Endothelial cell of umbilical vein (primary cell): ENCODE measurements at places on chromosomes 7 and 10. TPM values are rescaled to one million over a fixed set of nuclear protein-coding genes. Genes with fewer than 3 reads are reported as not detected.

GRCh38 chr7:104039363-104039762 lies 49.9 kb upstream of the RELN start:
- DNase-seq, result no peak

- no peak for DNase-seq
Observed at GRCh38 chr10:76152186-76152585, 720.8 kb downstream of the LRMDA start.

DNA sequence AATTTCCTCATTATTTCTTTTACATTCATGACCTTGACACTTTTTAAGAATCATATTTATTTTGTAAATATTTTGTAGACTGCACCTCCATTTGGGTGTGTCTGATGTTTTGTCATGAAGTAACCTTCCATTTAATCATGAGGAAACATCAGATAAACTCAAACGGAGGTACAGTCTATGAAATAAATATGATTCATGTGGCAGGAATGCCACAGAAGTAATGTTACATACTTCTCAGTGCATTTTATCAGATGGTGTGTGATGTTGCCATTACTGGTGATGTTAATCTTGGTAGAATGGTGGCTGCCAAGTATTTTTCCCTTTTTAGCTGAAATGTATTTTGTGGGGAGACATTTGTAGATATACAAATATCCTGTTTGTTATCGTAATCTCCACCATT lies 64.9 kb downstream of the ZNF37A start:
- DNase-seq, result no peak

GRCh38 chr10:88652616-88653015 lies 11.6 kb upstream of the LIPF start:
- no peak for DNase-seq

Gene MYH16
- total RNA-seq, result 0.09 and 0.11 TPM in 2 replicates

Gene TRIM4
- 19.1 and 22.1 TPM in 2 replicates for total RNA-seq

- no peak for DNase-seq
Observed at GRCh38 chr7:12089951-12090756, 120.9 kb upstream of the TMEM106B start.

Gene C1QL3
- not detected in 2 replicates for total RNA-seq

DNA sequence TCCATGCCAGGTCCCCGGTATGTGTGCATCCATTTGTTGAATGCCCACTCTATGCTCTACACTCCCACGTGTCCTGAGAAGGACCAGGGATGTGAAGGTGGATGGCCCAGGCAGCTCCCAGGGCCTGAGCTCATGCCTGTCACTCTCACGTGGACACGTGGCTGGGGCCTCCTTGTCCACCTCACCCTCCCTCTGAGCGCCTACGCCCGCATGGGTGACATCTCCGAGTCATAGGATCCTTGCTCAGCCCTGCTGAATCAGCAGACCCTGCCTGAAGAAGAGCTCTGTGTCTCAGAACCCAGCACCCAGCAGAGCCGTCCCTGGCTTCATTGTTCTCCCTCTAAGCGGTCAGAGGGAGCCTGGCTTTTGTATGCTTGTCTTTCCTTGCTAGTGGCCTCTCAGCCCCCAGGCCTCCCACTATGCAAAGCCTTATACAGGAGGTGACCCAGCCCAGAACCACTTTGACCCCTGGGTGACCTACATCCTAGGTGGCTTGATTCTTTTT lies 107.9 kb upstream of the PPIF start:
- no peak for DNase-seq

Gene ARHGEF35
- total RNA-seq, result 0.48 and 0.82 TPM in 2 replicates

Gene GGCT
- 44.3 and 46.9 TPM in 2 replicates for total RNA-seq
